DMS153 (cell line): ENCODE measurements at places on chromosomes 13 and 19.
A peak's percentile ranks its signal among the peaks of the same experiment; 100 is the strongest.

GRCh38 chr13:110942248-110942981 lies 27.5 kb upstream of the ANKRD10 start:
- no peak for DNase-seq

GRCh38 chr19:33280351-33280921 lies 21.9 kb downstream of the CEBPA start:
- DNase-seq = no peak

DNA sequence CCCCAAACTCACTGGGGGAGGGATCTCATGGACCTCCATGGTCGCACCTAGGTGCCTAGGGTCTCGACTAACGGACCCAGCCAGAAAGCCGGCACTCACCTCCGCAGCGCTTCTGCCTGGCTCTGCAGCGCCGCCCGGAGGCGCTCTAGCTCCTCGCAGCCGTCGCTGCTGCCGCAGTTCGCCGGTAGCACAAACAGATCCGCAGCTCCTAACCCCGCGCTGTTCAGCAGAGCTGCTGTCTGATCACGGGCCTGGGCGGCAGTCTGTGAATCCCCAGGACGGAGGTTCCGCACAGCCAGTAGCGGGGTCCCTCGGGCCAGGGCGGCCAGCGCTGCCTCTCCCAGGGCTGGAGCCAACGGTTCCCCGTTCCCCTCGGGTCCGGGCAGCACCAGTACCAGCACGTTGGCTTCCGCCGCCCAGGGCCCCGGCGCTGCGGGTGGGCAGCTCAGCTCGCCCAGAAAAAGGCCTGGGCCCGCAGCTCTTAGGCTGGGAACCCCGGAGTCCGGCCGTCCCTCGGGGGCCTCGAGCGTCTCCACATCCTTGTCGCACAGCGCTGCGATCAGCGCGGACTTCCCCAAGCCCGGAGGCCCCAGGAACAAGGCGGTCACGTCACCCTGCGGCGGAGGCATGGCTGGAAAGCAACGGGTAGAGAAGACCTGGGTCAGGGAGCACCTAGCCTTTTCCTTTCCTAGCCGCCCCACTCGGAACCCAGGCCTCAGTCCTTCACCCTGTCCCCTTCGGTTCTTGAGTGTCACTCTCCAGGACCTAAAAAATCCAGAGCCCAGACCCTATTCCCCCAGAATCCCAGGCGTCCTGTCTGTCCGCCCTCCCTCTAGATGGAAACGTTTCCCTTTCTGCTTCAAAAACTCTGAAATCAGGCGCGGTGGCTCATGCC lies 977 bp downstream of the IRGQ start:
- DNase-seq = peak; percentile 18

GRCh38 chr13:24339937-24340607 lies 30.7 kb downstream of the C1QTNF9 start:
- no peak for DNase-seq

DNA sequence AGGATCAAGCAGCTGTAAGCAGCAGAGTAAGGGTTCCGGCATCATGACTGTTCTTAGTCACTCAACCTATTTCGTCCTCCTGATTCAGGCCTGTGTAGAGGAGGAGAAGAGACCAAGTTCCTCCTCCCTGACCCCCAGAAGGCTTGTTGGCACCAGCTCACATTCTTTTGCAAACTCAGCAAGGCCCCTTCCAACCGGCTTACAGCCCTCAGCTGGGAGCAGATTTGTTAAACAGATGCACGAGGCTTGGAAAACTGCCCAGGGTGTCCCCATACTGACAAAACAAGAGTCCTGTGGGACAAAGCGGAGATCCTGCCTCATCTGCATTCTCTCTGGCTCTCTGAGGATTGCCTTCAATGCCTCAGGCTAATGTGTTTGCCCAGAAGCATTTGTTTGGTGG lies 113.2 kb upstream of the SOX21 start:
- DNase-seq = peak; percentile 70

GRCh38 chr13:19634256-19634740 lies 839 bp downstream of the MPHOSPH8 start:
- DNase-seq = no peak

- DNase-seq = no peak
Observed at GRCh38 chr19:3963458-3964255, 7.2 kb downstream of the DAPK3 start.

DNA sequence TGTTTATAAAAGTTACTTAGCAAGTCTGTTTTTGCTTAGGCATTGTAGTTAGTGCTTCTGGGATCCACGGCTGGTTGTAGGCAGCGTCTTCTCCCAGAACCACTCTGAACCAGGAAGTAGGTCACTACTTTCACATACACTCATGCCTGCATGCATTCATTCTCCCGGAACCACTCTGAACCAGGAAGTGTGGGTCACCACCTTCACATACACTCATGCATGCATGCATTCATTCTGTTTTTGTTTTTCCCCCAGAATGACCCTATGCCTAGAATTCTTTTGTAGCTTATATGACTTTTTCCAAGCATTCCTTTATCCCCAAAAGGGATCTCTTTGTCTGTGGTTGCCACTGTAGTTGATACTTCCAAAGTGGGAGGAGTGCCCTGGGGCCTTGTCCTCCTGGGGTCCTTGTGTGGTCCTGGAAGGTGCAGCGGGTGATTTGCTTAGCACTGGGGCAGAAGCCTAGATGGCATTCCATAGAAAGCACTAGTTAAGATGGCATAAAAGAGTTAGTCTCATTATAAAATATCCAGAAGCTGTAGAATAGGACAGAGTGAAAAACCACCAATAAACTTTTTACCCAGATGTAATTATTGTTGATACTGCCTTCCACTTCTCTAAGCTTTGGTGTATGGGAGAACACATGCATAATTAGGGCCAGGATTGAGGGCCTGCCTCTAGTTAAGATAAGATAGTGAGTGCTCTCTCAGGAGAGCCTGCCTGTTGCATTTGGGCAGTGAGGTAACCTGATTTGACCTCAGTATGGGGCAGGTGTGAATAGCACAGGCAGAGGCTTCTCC lies 68.6 kb upstream of the TEX29 start:
- no peak for DNase-seq

- DNase-seq = no peak
Observed at GRCh38 chr13:86569119-86569518, 769.9 kb upstream of the SLITRK6 start.

GRCh38 chr13:30844548-30845296 lies 61.3 kb upstream of the MEDAG start:
- DNase-seq = no peak

- peak; percentile 27 for DNase-seq
Observed at GRCh38 chr13:65915195-65915594, 1314.9 kb downstream of the PCDH9 start.

GRCh38 chr13:79380997-79381396 lies 25.1 kb downstream of the RBM26 start:
- no peak for DNase-seq

DNA sequence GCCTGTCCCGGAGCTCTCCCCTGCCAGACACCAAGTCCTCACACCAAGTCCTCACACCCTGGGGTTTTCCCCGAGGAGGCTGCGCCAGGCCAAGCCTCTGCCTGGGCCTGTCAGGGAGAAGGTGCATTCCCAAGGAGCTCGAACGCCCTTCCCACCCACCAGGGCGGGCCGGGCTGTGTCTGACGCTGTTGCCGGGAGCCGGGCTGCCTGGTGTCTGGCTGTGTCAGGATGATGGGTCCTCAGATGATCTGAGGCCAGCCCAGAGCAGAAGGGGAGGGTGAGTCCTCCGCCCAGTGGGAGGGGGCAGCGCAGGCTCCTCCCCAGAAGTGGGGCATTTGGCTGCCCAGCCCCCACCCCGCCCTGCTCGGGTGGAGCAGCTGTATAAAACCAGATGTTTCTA lies 2.3 kb upstream of the HAS1 start:
- DNase-seq = no peak

DNA sequence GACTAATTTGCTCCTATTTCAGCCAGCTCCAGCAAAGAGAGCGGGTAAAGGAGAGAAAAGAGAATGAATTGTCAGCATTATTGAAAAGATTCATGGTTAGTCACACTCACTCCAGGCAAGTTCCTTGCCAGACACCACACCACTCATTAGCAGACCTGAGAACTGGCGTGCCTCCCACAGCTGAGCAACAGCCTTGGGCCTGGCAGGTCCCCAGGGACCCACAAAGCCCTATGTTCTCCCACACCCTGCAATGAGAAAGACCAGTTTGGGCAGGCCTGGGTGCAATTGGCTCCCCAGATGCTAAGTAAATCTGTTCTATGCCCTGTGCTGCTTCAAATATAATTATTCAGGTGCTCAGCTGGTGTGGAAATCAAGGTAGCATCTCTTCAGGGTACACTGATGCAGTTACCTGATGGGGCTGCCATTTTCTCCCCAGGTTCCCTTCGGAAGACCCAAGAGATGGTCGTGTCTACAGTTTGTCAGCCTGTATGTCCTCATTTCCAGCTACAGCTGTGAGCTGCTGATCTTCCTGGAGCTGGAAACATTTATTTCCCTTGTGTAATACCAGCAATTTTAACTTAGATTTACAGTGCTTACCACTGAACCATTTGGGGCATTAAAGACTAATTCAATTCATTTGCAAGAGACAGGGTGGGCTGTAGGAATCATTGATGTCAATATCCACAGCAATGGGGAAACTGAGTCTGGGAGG lies 405.0 kb downstream of the COG6 start:
- peak; percentile 90 for DNase-seq

DNA sequence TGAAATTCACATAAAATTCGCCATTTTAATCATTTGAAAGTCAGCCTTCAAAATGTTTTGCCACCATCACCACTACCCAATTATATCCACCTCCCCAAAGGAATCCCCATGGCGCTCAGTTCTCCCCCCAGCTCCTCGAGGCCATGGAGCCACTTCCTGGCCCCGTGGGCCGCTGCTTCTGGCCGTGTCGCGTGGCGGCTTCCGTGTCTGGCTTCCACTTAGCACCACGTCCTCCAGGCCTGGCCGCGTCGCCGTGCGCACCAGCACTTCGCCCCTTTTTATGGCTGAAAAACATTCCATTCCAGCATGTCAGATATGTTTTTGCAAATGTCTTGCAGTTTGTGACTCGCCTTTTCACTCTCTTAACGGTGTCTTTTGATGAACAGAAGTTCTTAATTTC lies 46.7 kb upstream of the DCUN1D2 start:
- DNase-seq = no peak

DNA sequence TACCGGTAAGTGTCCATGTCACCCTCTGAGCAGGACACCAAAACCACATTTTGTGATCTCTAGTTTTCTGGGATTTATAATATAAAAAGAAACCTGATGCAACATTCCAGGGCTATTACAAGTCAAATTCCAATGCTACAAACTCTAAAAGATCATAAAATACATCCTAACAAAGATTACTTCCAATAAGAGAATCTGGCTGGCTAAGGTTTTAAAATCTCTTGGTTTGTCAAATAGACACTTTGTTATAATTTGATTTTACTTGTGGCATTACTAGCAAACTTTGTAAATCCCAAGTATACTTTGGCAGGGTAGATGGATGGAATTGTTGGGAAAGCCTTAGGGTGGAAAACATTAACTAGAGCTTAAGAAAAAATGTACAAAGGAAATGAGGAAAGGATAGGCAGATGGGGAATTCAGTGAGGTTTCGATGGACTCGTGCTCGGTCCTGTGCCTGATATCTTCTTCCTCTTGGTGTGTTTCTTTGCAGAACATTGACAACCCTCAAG lies 74.0 kb upstream of the POMP start:
- no peak for DNase-seq

GRCh38 chr19:932648-933552 lies 7.1 kb downstream of the ARID3A start:
- no peak for DNase-seq

DNA sequence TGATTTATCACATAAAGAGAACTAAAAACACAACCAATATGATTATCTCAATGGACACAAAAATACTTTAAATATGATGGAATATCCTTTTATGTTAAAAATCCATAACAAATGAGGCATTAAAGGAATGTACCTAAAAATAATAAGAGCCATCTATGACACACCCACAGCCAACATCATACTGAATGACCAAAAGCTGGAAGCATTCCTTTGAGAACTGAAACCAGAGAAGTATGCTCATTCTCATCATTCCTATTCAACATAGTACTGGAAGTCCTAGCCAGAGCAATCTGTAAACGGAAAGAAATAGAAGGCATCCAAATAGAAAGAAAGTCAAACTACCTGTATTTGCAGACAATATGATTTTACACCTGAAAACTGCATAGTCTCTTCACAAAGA lies 671.0 kb downstream of the SLITRK1 start:
- DNase-seq = no peak

- no peak for DNase-seq
Observed at GRCh38 chr19:19468424-19469050, 46.8 kb downstream of the TSSK6 start.

GRCh38 chr13:110422913-110423688 lies 116.0 kb downstream of the COL4A2 start:
- DNase-seq = no peak

GRCh38 chr13:48727241-48728011 lies 73.7 kb downstream of the CYSLTR2 start:
- no peak for DNase-seq

DNA sequence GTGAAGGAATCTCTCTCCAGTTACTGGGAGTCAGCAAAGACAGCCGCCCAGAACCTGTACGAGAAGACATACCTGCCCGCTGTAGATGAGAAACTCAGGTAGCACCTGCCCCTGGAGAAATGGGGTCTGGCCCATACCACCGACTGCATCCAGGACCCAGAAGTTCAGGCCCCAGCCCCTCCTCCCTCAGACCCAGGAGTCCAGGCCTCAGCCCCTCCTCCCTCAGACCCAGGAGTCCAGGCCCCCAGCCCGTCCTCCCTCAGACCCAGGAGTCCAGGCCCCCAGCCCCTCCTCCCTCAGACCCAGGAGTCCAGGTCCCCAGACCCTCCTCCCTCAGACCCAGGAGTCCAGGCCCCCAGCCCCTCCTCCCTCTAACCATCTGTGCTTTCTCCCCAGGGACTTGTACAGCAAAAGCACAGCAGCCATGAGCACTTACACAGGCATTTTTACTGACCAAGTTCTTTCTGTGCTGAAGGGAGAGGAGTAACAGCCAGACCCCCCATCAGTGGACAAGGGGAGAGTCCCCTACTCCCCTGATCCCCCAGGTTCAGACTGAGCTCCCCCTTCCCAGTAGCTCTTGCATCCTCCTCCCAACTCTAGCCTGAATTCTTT lies 3.0 kb downstream of the APOC2 start:
- DNase-seq = no peak

- no peak for DNase-seq
Observed at GRCh38 chr19:14563989-14564651, 7.7 kb downstream of the NDUFB7 start.

DNA sequence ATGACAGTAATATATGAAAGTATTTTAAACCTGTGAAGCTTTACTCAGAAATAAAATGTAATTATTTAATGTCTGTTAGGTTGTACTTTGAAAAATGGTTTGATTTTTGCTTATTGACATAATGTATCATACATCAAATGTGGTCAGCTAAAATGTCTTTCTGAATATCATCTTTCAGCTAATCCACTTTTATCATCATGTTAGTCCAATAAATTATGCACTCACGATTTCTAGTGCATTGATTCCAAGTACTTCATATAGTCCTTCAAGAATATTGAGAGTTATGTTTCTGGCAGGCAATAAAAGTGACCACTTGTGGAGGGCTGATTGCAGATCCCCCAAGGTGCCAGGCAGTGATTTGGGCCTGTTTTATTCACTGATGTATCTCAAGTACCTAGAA lies 1204.1 kb downstream of the OLFM4 start:
- DNase-seq = no peak

- DNase-seq = no peak
Observed at GRCh38 chr19:39825093-39825463, 8.9 kb downstream of the DYRK1B start.
